ENCODE measurements at places on chromosomes 5 and 9.

- DNase-seq, result no peak
Observed at GRCh38 chr5:167582886-167583285, 708.6 kb upstream of the WWC1 start.

DNA sequence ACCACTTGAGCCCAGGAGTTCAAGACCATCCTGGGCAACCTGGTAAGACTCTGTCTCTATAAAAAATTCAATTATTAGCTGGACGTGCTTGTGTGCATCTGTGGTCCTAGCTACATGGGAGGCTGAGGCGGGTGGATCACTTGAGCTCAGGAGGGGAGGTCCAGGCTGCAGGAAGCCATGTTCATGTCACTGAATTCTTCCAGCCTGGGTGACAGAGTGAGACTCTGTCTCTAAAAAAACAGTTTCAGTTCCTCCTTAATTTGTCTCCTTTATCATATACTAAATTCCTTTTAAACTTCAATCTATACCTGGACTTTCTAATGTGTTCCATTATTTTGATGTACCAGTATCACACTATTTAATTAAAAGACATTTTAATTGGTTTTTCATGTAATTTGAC lies 422.2 kb upstream of the TLE4 start:
- no peak for DNase-seq

DNA sequence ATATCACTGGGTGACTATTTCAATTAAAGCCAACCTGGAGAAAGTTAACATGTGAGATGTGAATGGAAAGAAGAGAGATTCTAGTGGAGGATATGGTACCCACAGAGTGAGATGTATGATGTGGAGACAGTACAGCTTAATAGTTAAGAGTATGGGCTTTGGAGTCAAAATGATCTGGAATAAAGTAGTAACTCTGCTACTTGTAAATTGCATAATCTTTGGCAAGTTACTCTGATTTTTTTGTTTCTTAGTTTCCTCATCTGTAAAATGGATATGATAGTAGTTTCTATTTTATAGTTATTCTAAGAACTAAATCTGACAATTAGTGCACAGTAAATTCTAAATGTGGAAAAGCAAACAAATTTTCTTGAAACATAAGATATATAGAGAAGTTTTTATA lies 79.2 kb downstream of the ISOC1 start:
- no peak for DNase-seq

DNA sequence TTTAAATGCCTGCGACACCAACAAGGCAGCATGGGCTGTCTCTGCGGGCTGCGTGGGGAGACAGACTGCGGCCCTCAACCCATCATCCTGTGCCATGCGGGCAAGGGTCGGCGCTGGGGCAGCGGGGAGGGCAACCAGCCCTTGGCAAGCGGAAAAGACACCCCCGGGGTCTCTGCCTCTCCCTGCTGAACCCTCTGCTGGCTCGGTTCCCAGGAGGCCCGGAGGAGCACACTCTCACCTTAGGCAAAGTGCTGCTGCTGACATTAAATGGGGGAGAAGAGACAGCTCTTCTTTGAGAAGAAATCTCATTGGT lies 129.6 kb upstream of the PPP1R26 start:
- DNase-seq, result no peak

DNA sequence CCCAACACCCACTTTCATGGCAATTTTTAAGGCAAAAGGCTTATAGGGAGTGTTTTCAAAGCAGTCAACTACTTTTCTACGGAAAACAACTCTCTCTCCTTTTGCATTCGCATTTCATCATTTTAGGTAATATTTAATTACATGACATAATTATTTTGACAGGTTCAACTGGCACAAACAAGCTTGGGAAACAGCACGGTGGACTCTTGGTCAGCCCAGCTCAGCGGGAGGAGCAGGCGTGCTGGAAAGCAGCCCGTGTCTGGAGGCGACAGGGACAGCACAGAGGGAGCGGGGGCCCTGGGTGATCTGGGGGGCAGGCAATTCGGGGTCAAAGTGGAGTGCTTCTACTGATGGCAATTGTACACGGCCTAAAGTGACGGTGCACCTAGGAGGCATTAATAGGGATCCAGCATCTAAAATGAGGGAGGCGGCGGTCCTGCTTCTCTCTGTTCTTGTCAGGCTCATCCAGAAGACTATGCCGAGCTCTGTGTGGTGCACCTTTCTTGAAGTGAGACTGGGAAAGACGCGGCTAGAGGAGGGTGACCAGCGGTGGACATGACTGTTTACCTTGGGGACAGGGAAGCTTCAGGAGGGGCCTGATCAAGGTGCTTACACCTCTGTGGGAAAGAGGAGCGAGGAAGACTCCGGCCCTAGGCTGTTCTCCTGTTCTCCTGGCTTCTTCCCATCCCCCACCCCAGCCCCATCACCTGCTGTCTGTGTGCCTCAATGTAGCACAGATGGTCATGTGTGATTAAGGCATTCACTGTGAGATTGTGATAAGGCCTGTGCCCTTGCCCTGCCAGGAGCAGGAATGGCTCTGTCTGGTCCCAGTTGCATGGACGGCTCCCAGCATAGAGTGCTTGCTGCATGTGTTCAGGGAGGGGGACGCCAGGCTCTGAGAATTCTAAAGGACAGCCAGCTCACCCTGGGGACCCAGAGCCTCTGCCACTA lies 3.4 kb downstream of the MYMK start:
- DNase-seq, result no peak

DNA sequence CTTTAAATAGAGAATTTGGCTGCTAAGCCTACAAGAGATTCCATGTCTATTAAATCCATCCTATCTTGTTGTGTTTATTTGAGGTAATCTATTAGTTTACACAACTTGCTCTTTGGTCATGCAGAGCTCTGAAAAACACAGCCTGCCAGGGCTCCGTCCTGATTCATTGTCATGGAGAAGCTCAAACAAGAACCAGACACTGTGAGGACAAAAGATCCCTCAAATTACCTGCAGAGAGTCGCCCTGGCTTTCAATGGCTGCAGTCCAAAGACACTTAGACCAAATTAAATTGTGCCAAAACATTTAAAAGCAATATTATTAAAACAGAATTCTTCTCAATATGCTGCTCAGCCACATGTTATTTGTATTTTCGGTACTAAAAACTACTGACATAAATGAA lies 60.1 kb downstream of the CDH18 start:
- DNase-seq, result no peak

DNA sequence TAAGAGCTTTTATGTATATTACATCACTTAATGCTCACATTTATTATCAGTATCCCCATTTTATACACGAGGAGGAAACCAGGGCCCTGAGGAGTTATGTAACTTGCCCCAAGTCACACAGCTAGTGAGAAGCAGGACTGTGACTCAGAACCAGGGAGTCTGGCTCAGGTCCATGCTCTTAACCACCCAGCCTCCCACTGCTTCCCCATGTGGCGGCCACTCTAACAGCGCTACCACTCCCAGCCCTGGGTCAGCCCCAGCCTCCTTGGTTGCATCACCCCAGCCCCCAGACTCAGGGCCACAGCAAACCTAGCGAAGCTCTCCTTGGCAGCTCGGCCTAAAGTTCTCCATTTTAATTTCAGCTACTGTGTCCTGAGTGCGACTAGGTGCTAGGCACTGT lies 159.1 kb downstream of the PAX5 start:
- DNase-seq, result no peak

DNA sequence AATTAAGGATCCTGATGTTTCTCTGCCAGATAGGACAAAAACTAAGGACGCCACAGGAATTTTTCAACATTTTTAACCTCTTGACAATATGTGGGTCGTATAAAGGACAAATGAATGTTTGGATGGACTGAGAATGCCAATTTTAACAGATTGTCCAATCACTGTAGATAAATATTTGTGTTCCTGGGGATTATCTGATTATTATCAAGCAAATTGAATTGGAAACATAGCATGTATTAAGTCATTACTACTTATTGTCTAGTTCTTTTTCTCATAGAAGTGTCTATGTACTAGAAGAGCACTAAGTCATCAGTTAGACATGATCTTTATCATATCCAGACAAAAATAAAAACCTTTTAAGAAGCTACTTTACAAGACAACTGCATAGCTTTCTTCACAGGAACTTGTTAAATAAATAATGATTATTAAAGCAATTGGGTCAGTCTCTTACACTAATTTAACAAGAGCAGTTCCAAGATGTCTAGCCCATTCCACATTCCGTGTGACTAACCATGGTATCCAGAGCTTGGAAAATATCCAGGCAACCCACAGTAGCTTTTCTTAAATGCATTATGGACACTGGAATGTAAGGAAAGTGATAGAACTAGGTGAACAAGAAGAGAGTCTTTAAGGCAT lies 127.5 kb upstream of the CDKN2B start:
- DNase-seq, result no peak

DNA sequence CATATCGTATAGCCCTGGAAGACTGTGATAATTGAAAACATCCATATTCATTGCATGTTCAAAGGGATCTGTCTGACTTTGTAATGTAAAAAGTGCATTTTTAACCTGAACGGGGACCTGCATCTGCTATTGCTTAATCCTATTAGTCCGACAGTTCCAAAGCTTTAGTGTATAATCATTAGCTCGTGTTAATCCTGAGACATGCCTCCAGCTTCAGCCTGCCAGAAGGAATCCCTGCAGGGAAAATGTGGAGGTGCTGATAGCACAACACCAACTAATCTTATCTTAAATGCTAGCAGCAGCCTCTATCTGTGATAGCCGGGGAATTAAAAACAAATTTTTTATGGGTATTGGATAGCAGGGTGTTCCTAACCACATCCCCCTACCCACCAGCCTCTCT lies 495.2 kb downstream of the TLE4 start:
- DNase-seq, result no peak

DNA sequence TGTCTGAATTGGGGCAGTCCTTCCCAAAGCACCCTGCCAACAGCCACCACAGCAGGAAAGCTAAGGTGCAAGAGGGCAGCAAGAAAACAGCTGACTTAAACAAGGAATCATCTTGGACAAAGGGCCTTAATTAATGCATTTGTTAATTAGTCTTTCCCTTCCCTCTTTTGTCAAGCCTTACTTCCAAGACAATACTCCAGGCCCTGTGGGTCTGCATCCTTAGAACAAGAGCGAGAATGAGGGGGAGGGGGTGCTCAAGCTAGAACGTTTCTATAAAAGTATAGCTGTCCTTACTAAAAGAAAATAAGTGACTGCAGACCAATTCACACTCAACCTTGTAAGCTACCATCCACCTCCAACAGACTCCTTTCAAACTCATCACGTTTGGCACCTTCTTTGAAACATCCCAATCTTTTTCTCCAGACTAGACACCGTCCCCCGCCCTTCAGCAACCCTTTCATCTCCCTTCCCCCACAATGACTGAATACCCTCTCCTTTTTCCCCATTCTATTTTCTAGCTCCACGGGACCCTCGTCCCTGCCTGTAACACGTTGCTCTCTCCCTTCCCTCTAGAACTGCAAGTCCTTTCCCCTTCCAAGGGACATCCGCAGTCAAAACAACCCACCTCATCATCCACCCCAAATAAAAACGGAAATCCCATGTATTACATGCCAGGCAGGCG lies 85.7 kb upstream of the RNF38 start:
- DNase-seq, result no peak

DNA sequence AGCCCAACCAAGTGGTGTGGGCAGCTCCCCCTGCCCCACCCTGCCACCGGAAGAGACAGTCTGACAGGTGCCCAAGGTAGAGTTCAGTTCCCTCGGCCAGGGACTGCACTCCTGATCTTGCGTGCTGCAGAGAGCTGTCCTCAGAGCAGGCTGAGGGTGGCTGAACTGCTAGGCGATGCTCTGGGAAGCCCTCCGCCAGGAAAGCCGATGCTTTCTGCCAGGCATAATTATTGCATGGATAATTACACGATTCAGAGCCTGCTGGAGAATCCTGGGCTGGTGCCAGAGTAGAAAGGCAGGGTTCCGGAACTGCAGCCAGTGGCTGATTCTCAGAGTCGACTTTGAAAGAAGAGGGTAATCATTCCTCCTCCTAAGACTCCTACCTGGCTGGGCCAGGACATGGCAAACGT lies 19.3 kb downstream of the KCNIP1 start:
- no peak for DNase-seq

- DNase-seq, result no peak
Observed at GRCh38 chr5:176519810-176520720, 17.1 kb downstream of the RNF44 start.

GRCh38 chr9:92094655-92095054 lies 20.6 kb downstream of the SPTLC1 start:
- DNase-seq, result peak; percentile 33

GRCh38 chr9:80175286-80176150 lies 603.8 kb downstream of the TLE4 start:
- peak; percentile 8 for DNase-seq

DNA sequence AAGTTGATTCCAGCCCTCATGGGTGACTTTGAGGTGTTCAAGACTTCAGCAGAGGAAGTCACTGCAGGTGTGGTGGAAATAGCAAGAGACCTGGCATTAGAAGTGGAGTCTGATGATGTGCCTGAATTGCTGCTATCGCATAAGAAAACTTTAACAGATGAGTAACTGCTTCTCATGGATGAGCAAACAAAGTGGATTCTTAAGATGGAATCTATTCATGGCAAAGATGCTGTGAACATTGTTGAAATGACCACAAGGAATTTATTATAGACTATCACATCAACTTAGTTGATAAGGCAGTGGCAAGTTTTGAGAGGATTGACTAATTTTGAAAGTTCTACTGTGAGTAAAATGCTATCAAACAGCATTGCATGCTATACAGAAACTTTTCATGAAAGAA lies 17.1 kb upstream of the POU4F3 start:
- no peak for DNase-seq

- no peak for DNase-seq
Observed at GRCh38 chr5:127363403-127363802, 72.8 kb downstream of the MEGF10 start.

- no peak for DNase-seq
Observed at GRCh38 chr5:13303445-13303844, 641.0 kb downstream of the DNAH5 start.

- no peak for DNase-seq
Observed at GRCh38 chr5:142322747-142323479, 1.9 kb downstream of the SPRY4 start.

- DNase-seq, result no peak
Observed at GRCh38 chr9:71096421-71097108, 24.9 kb downstream of the TRPM3 start.
